ENCODE measurements at places on chromosomes 4 and X.

DNA sequence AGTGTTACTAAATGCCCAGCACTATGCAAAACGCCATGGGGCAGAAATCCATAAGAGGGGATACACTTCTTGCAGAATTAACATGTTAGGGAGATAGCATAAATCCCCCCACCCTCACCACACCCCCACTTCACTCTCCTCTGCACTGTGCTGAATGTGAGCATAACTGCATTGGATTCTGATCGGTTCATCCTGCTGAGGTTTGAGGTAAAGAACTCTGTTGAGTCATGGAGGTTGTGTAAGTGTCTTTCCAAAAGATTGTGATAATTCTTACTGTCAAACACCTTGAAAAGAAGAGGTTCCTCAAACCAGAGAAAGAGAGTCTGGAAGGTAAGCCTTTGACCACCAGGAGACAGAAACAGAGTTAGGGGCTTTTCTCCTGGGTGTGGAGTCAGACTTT is 43.6 kb downstream of the RBM47 start:
- no peak for DNase-seq

DNA sequence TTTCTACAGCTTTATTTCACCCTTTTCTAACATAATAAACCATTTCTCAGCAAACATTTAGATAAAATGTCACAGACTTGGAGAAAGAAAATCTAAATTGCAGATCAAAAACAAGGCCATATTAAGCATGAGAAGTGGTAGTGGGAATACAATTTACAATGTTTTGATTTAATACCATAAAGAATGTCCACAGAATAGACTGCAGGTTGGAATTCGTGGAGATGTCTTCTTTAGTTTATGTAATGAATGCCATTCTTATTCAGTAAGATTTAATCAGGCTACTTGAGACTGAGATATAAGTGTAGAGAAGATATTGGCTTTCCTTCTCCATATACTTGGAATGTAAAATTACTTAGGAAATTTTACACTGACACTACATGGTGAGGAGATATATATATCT is 91.9 kb upstream of the ZFP42 start:
- DNase-seq, result no peak

- DNase-seq, result no peak
These were observed 8.8 kb downstream of the PPM1K start for GRCh38 chr4:88275516-88275915.

DNA sequence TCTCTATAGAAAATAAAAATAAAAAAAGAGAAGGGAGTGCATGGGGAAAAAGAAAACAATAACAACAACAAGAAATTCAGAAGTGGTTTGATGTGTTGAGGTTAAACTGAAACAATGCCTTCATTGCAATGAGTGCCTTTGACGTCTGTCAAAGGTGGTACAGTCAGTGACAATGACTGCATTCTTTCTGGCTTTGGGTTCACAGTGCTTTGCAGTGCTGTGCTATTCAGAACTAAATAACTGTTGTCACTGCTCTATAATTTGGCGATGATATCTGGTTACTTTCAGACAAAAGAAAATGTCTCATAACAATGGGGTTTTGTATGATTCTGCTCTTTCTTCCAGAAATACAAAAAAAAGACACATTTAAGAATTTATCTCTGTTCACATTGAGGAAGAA is 488.6 kb upstream of the MAGEB2 start:
- no peak for DNase-seq

- no peak for DNase-seq
These were observed 392.8 kb downstream of the RAPGEF2 start for GRCh38 chr4:159495515-159496236.

GRCh38 chrX:113558576-113558975 is 717.9 kb upstream of the AMOT start:
- no peak for DNase-seq

GRCh38 chr4:87327136-87327535 is 4.5 kb upstream of the HSD17B13 start:
- DNase-seq, result no peak

DNA sequence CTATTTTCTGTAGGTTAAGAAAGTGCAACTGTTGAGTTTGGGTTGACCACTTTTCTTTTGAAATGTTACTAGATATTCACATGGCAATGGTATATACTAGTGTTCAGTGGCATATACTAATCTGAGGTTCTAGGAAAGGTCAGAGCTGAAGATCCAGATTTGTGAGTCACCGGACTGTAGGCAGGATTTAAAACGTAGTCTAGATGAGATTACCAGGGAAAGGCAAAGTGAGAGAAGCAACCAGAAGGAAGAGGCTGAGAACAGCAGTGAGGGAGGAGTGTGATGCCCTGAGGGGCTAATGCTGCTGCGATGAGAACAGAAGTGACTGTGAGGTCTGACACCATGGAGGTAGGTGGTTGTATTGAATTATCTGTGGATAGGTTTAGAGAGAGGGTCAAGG is 9.7 kb upstream of the PLA2G12A start:
- DNase-seq, result no peak

- DNase-seq, result peak; percentile 47
These were observed 116.3 kb upstream of the NALF2 start for GRCh38 chrX:69387567-69388487.

GRCh38 chr4:17426222-17426621 is 85.7 kb downstream of the QDPR start:
- no peak for DNase-seq

DNA sequence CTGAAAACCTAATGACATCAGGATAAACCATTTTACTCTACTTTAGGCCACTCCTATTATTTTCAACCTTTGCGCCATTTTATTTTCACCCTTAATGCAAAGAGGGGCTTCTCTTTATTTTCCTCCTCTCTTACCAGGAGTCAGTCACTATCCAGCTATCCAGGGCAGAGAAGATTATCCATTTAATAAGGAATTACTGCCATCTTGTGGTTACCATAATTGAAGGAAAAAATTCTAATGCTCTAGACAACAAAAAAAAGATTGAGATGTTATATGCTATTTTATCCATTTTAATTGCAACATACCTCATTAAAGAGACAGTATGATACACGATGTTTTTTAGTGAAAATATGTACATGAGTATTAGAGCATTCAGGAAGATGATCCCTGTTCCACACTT is 514.5 kb upstream of the FAM241A start:
- DNase-seq, result no peak

DNA sequence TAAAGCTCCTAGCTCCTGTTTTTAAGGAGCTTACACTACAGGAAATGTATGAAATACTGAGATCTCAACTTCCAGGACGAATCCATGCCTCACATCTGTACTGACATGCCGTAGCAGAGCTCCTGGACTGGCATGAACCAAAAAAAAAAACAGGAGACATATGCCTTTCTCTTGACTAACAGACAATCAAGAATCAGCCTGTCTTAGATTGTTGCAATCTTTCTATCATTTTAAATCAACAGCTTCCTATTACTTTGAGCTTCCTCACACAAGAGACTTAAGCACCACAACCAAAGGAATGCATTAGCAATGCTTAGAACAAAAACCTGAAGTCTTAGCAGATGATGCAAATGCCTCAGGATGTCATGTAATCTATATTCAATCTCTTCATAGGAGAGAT is 34.7 kb upstream of the AREG start:
- DNase-seq, result no peak

DNA sequence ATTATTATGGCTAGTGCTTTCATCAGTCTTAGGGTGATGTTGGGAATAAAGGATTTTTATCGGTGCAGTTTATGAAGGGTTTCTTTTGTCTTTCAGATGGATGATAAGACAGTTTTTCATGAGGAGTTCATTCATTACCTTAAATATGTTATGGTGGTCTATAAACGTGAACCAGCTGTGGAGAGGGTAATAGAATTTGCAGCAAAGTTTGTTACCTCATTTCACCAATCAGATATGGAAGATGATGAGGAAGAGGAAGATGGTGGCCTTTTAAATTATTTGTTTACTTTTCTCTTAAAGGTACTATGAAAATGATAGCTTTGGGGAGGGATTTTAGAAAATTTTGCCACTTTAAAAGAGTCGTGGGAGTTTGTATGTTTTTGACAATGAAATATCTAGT is 1.3 kb downstream of the NCAPG start:
- DNase-seq, result no peak

GRCh38 chrX:19795307-19795706 is 92.1 kb downstream of the SH3KBP1 start:
- no peak for DNase-seq

DNA sequence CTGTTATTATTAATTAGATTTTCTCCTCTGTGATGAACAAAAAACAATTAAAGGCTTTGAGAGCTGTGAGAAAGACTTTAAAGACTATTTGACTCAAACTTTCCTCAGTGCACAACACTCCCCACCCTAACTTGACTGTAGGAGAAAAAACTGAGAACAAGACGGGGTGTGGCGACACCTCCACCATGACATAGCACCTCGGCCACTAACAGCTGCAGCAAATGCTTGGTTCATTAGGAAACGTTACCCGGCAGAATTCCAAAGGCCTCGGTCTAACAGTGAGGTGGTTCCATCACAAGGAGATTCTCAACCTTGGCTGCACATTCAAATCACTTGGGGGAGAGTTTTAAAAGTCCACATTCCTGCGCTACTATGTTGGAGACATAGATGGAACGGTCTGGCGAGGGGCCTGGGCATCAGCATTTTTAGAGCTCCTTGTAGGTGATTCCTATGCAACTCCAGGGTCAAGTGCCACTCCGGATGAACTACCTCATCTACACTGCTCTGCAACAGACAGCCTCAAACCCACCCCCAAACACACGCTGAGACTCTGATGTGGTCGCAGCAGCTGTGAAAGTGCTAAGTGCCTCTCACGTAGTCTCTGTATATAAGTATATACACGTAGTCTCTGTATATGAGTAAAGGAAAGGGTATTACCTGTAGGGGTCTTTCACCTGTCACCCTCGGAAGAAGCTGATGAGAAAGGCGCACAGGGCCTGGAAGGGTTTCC is 1.0 kb downstream of the FGFBP2 start:
- DNase-seq, result no peak

GRCh38 chr4:107083-107443 is 17.2 kb upstream of the ZNF718 start:
- DNase-seq, result no peak

DNA sequence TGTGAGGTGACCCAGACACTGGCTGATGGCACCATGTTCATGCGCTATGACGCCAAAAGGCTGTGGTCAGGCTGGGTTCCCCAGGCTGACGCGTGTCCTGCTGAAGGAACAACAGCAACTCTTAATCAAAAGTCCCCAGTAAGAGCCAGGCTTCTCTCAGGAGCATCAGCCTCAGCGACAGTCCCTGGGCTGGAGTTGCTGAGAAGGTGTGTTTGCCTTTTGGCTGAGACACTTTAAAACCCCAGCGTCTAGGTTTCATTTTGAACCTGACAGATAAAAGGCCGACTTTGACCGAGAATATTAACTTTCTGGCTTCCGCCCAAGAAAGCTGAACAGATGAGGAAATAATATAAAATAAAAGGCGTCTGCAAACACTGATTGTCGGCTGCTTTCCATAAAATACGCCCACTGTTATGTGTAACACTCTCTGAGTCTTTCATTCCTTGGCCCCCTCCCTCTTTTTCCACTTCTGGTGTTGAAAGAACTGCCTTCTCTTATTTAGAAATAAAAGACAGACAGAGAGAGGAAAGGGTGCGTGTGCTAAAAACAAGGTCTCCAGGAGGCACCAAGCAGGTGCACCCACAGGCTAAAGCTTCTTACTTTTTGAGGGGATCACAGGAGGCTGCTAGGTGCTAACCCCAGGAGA is 373.6 kb downstream of the MID1IP1 start:
- peak; percentile 68 for DNase-seq

DNA sequence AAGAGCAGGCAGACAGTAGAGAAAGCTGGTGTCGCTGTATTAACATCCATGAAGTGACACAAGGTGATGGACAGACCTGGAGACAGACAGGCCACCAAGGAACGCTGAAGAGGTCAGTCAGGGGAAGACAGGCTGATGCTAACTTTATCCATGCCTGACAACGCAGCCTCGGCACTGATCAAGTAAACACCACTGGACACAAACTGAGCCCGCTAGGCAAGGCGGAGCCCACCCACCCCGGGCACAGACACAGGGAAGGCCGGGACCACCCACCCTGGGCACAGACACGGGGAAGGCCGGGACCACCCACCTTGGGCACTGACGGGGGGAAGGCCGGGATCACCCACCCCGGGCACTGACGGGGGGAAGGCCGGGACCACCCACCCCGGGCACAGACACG is 18.8 kb downstream of the PPP2R3B start:
- no peak for DNase-seq

- DNase-seq, result peak; percentile 17
These were observed 673.6 kb upstream of the TENM3 start for GRCh38 chr4:181569553-181569952.

DNA sequence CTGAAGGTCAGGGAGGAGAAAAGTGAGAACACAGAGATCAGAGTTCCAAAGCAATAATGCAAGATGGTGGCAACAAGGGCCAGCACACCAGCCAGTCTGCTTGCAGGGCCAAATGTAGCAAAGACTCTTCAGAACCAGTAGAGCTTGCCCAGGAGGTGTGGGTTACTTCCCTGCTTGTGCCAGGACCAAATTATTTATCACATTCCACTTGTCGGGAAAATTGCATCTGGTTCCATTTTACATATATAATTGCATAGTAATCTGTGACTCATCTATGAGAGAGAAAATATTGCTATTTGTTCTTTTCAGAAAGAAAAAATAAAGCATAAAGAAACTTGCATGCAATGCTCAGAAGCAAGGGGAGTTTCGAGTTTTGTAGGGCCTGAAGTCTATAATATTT is 41.4 kb downstream of the MAML3 start:
- DNase-seq, result no peak

DNA sequence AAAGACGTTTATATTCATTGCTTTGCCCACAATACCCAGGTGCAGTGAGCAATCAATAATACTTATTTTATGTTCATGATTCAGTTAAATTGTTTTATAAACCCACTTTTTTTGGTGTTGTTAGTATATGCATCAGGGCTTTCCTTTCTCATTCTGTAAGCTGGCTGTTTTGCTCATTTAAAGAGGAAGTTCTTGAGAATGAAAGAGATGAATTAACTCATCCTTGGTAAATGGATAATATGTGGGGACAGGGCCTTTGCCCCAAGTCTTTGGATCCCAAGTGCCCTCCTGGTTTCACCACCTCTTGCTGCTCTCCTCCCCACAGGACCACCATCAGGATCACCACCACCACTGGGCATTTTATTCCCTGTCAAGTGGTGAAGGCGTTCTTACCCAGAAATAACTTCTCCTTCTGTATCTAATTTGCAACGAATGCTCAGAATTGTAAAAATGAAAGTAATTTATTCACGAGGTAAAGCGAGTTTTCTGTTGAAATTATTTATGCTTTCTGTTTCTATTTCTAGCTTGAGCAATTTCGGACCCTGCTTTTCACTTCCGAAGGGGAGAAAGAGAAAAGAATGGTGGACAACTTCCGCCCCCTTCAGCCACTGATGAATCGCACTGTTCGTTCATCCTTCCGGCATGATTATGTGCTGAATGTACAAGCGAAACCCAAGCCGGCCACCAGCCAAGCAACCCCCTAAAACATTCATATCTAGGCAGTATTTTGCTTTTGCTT is 8.2 kb upstream of the ZRSR2 start:
- DNase-seq, result no peak
